ENCODE measurements at places on chromosomes 11 and 22.

GRCh38 chr11:126893796-126894195 is 106.8 kb downstream of the KIRREL3 start:
- no peak for DNase-seq

GRCh38 chr11:128397362-128397761 is 190.0 kb downstream of the ETS1 start:
- no peak for DNase-seq

DNA sequence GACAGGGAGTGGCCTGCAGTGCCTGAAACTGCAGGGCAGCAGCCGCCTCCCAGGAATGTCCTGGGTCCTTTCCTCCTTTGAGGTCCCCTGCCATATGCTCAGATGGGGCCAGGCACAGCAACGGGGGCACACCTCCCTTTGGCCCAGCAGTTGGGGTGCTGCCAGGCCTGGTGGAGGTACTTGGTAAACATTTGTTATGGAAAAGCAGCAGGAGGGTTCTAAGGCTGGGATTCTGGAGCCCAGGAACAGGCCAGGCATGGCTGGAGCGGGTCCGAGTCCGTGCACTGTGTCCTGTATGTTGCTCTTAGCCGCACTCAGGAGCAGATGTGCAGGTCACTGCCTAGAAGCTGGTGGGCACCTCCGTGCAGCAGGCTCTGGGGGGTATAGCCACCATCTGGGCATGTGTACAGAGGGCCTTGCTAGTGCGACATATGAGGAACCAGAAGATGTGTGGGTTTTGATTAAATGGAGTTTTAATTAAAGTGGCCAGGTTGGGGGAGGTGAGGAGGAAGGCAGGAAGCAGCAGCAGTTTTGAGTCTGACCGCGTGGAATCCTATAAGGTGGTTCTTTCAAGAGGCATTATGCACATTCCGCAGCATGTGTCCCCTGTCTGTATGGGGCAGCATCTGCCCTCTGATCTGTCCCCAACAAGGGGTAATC is 1.5 kb downstream of the ADORA2A start:
- no peak for DNase-seq

- DNase-seq = peak; percentile 64
Observed at GRCh38 chr11:1785749-1786413, 22.2 kb upstream of the CTSD start.

- no peak for DNase-seq
Observed at GRCh38 chr22:38657045-38657909, 839 bp downstream of the CBY1 start.

- DNase-seq = no peak
Observed at GRCh38 chr11:6402561-6402981, 12.3 kb downstream of the SMPD1 start.

DNA sequence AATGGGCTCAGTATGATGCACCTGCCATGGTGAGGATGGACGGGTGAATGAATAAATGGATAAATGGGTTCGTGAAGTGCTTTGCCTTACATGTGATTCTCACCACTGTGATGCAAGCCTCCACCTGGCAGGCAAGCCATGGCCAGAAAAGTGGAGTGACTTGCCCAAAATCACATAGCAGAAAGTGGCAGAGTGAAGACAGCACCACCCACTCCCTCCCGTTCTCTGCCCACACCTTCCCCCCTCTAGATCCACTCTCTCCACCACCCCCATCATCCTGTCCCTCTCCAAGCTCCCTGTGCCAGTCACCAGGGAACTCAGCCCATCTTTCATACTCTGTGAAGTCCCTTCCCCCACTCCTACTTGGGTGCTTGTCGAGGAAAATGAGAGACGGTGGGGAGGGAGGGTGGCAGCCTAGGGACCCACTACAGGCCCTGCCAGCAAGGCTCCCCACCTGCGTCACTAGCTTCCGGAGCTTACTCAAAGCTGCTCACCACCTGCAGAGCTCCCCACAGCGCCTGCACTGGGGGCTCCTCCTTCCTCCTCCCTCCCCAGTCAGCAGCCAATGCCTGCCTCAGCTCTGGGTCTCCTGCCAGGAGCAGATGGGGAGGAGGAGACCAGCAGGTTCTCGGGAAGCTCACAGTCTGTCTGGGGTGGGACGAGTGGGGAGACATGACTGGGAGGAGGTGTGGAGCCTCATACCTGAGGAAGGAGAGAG is 82.3 kb downstream of the PDE2A start:
- DNase-seq = no peak

- DNase-seq = peak; percentile 78
Observed at GRCh38 chr11:43987384-43988039, 45.1 kb downstream of the C11orf96 start.

DNA sequence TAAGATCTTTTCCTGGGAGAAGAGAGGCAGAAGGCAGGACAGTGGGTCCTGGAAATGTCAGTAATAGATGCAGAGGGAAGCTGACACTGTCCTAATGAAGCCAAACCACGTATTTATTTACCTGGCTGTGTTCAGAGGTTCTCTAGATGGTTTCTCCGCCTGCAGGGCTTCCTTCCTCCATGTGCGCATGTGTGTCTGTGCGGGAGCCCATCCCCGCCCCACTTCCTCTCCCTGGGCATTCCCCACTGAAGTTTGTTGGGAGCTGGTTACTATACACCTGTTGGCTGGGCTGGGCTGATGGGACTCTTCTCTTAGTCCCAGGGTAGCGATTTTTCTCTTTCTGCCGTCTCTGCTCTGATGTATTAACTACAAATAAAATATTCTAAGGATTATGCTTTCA is 204.9 kb upstream of the TBCEL start:
- DNase-seq = no peak

GRCh38 chr11:67053896-67054329 is 2.7 kb upstream of the RHOD start:
- peak; percentile 3 for DNase-seq

DNA sequence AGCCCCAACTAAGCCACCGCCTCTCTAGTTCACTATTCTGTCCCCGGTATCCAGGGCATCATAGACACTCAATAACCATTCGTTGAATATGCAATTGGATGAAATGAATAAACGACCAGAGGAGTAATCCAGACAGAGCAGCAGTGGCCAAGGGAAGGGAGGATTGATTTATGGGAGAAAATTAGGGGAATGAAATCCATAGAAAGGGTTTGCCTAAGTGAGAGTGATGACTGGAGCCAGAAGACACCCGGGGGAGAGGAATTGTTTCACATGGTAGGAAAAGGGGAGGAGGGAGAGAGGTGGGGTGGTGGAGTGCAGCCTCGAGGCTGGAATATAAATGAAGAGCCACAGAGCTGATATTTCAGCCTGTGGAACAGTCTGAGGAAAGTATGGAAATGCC is 168.2 kb downstream of the COMMD9 start:
- no peak for DNase-seq

DNA sequence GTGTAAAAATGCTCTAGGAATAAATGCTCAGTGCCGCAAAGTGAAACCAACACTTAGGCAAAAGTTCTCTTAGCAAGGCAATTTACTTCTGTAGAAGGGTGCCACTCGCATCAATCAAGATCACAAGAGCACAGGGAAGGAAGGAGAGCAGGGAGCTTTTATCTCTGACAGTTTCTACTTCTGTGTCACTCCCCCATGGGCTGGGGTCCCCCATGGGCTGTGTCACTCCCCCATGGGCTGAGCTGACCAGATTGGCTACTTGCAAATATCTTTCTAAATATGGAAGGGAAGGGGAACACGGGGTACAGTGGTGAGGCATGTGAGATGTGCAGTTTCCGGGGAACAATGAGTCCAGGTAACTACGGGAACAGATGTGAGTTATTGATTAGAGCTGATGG is 397 bp downstream of the OR52N2 start:
- no peak for DNase-seq

DNA sequence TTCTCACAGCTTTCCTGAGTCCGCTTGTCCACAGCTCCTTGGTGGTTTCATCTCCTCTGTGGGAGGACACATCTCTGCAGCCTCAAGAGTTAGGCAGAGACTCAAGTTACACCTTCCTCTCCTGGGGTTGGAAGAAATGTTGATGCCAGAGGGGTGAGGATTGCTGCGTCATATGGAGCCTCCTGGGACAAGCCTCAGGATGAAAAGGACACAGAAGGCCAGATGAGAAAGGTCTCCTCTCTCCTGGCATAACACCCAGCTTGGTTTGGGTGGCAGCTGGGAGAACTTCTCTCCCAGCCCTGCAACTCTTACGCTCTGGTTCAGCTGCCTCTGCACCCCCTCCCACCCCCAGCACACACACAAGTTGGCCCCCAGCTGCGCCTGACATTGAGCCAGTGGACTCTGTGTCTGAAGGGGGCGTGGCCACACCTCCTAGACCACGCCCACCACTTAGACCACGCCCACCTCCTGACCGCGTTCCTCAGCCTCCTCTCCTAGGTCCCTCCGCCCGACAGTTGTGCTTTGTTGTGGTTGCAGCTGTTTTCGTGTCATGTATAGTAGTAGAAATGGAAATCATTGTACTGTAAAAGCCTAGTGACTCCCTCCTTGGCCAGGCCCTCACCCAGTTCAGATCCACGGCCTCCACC is 11.7 kb downstream of the RASD2 start:
- DNase-seq = no peak

- DNase-seq = no peak
Observed at GRCh38 chr11:68839911-68840641, 1.6 kb downstream of the CPT1A start.

DNA sequence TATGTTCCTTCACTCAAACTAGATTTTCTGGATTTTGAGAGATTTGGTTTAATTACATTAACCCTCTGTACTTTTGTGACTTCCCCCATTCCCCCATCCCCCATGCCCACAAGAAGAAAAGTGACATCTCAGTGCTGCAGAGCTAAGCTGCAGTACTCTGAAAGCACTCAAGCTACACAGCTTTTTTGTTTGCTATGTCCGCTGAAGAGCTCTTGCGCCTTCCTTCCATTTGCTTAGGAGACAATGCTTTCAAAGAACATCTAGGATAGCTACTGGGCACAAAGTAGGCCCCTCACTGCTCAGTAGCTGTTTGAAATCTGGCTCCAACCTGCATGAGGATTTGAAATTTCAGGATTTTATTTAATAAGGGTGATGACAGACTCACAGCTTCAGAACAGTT is 69.7 kb downstream of the SLC17A6 start:
- no peak for DNase-seq

- no peak for DNase-seq
Observed at GRCh38 chr22:45235101-45235777, 5.5 kb downstream of the KIAA0930 start.

GRCh38 chr11:72040491-72041363 is 39.6 kb downstream of the NUMA1 start:
- DNase-seq = peak; percentile 97

DNA sequence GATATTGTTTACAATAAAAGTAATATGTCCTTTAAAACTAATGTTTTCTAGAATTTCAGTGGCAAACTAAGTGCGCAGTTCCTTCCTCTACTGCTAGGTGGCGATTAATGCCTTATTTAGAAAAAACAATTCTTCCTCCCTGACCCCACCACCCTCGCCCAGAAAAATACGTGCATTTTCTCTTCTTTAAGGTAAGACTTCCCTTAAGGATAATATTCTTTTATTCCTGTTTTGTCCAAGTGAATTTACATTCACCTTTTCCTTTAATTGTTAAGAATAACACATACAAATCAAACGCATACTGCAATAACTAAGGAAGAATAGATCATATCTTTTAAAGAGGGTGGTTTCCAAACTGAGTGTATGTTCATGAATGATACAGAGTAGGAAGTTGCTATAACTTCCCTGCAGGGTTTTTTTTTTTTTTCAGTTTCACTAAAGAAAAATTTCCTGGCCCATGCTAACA is 17.0 kb upstream of the PSMA1 start:
- no peak for DNase-seq

GRCh38 chr11:125433454-125434121 is 62.5 kb downstream of the FEZ1 start:
- DNase-seq = no peak

GRCh38 chr11:114713756-114714155 is 35.4 kb downstream of the NXPE2 start:
- peak; percentile 55 for DNase-seq

- DNase-seq = no peak
Observed at GRCh38 chr11:112121981-112122615, 35.4 kb downstream of the SDHD start.

DNA sequence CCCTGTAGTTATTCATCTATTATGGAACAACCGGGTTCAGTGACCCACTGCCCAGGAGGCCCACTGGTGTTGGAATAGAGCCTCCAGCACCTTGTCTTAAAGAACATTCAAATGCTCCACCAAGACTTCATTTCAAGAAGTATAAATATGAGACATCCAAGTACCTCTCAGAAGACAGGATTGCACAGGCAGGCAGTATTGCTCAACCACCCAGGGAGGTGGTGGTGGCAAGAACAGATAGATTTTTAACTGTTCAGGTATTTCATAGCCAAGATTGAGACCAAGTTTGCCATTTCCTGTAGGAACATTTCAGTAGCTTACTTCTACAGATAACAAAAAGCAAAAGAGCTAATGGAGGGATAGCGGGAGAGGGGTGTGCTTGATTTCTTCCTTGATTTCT is 78.7 kb downstream of the COMMD9 start:
- DNase-seq = no peak

GRCh38 chr11:7484645-7485044 is 661 bp upstream of the OLFML1 start:
- no peak for DNase-seq

- DNase-seq = peak; percentile 23
Observed at GRCh38 chr22:31155422-31155821, 4.6 kb upstream of the RNF185 start.

DNA sequence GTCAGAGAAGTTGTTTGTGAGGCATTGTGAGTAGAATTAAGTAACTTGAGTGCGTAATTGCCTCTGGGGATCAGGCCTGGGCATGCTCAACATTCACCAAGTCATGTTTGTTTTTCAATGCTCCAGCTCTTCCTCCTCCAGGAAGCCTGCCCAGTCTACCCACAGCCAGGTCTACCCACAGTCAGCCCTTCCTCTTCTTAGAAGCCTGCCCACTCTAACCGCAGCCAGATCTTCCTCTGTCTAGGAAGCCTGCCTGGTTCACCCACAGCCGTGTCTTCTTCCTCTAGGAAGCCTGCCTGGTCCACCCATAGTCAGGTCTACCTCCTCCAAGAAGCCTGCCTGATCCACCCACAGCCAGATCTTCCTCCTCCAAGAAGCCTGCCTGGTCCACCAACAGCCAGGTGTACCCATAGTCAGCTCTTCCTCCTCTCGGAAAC is 25.0 kb downstream of the LRP5 start:
- no peak for DNase-seq

- no peak for DNase-seq
Observed at GRCh38 chr11:61173456-61173855, 12.2 kb upstream of the VPS37C start.

DNA sequence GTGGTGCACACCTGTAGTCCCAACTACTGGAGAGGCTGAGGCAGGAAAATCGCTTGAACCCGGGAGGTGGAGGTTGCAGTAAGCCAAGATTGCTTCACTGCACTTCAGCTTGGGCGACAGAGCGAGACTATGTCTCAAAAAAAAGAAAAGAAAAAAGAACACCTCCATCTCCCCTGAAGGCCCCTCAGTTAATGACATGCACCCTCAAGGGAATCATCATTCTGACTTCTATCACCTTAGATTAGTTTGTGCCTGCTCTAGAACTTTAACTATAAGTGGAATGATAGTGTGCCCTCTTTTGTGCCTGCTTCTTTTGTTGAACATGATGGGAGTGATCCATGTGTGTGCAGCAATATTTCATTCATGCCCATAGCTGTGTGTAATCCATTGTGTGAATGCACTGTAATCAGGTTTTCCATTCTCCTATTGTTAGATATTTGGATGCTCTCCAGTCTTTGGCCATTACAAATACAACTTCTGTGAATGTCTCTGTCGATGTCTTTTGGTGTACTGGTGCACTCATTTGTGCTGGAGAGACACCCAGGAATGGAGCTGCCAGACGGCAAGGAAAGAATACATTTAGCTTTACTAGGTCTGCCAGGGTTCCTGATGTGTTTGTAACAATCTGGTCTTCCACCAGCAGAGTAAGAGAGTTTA is 883 bp upstream of the VPREB3 start:
- no peak for DNase-seq
